NCI-H2029 (cell line): ENCODE measurements at places on chromosomes 16 and 17.

- DNase-seq: no peak
Measured at GRCh38 chr16:81837312-81837751, 58.2 kb downstream of the PLCG2 start.

DNA sequence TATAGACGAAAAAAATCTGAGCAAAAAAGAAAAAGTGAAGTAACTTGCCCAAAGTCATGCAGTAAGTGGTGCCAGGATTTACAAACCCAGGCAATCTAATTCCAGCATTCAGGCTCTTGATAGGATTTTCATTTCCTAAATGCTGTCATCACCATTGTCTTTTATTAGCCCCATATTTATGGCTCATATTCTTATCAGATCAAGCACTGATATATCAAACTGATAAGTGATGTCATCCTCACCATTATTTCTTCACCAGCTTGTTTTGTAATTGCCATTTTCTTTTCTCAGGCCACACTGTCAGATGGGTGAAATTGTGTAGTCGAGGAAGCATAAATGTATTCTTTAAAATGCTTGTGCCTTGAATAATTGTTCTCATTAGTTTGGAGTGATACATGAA, 1.3 kb downstream of the RAD51C start:
- DNase-seq: no peak

DNA sequence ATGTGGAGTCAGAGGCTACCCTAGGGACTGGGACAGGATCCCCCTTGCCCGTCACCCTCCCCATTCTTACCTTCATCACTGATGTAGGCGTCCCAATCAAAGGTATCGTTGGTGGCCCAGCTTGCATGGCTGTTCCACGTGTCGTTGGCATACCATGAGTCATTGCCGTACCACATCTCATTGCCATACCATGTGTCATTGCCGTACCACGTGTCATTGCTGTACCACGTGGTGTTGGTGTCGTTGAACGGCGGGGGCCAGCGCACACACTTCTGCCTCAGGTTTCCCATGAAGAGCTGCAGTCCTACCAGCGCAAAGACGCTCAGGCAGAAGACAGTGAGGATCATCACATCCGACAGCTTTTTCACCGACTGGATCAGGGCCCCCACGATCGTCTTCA, 4.8 kb downstream of the SCN4A start:
- DNase-seq: no peak

- DNase-seq: no peak
Measured at GRCh38 chr16:86812363-86812970, 234.1 kb downstream of the FOXL1 start.

GRCh38 chr16:87826798-87827587, 42.3 kb downstream of the SLC7A5 start:
- DNase-seq: no peak

GRCh38 chr16:17368446-17368845, 102.3 kb downstream of the XYLT1 start:
- DNase-seq: no peak

DNA sequence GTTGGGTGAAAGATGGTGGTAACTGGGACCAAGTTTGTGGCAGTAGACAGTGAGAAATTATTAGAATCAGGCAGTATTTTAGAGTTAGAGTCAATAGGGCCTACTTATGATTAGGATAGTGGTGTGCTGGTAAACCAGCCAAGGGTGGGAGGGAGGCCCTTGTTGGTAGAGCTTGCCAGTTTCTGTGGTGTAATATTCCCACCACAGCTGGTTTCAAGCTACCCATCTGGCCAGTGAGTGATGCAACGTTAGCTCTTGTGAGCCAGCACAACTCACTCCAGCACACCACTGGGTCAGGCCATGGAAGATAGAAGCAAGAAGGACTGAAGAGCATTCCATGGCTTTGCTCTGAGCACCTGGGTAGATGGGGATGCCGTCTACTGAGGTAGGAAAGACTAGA, 34.9 kb downstream of the GNAO1 start:
- no peak for DNase-seq

- DNase-seq: no peak
Measured at GRCh38 chr17:81434072-81434471, 38.8 kb downstream of the BAHCC1 start.

GRCh38 chr16:80996688-80997138, 10.0 kb downstream of the CMC2 start:
- DNase-seq: no peak

- DNase-seq: no peak
Measured at GRCh38 chr17:65434251-65434650, 127.2 kb downstream of the AXIN2 start.

- no peak for DNase-seq
Measured at GRCh38 chr17:76560877-76561221, 21.0 kb downstream of the PRCD start.

- no peak for DNase-seq
Measured at GRCh38 chr16:59042301-59042700, 308.2 kb upstream of the GOT2 start.

DNA sequence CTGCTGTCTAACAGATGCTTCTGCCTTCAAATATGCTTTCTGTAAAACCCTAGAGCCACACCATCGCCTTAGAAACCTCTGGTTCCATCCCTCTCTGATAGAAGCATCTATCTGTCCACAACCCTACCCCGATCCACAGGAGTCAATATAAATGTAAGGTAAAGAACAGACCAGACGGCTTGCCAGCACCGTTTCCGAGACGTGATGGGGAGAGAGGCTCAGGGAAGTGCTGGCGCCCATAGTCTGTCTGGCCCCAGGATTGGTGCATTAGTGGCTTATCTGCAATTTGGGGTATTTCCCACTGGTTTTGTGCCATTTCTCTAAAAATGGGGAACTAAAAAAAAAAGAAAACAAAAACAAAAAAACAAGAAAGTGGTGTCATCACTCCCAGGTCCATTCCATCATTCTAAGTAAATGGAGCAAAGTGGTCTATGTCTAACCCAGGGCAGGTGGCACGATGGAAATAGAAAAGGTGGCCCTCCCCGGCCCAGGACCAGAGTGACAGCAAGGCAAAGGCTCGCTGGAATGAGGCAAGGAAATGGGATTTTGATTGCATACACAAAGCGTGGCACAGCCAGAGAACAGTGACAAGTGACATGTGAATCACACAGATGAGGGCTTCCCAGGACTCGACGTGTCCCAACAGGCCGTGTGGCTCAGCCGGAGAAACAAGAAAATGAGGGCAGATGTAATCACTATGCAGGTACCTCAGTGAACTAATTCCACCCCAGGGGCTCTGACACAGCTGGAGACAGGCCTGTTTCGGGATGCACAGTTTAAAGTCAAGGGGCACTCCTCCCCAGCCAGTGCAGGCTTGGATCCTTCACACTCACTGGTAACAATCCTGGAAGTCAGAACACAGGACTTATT, 125.6 kb downstream of the GAS7 start:
- DNase-seq: no peak

- DNase-seq: no peak
Measured at GRCh38 chr17:71900621-71901229, 220.1 kb upstream of the SOX9 start.

DNA sequence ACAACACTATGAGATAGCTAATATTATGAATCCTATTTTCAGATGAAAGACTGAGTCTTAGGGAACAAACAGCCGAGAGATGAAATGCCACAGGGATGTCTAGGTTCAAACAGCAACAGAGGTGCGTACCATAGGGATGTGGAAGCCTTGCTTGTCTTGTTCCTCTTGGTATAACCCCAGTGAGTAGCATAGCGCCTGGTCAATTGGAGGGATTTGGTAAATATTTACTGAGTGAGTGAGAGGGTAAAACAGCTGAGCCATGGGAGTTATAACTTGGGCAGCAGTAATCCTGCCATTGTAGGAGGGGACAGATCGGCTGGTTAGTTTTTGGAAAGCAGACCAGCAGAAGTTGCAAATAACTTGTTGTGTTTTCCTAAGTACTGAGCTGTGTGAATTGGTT, 80.2 kb downstream of the WWOX start:
- no peak for DNase-seq

- no peak for DNase-seq
Measured at GRCh38 chr16:63337264-63337663, 1301.0 kb upstream of the CDH8 start.

DNA sequence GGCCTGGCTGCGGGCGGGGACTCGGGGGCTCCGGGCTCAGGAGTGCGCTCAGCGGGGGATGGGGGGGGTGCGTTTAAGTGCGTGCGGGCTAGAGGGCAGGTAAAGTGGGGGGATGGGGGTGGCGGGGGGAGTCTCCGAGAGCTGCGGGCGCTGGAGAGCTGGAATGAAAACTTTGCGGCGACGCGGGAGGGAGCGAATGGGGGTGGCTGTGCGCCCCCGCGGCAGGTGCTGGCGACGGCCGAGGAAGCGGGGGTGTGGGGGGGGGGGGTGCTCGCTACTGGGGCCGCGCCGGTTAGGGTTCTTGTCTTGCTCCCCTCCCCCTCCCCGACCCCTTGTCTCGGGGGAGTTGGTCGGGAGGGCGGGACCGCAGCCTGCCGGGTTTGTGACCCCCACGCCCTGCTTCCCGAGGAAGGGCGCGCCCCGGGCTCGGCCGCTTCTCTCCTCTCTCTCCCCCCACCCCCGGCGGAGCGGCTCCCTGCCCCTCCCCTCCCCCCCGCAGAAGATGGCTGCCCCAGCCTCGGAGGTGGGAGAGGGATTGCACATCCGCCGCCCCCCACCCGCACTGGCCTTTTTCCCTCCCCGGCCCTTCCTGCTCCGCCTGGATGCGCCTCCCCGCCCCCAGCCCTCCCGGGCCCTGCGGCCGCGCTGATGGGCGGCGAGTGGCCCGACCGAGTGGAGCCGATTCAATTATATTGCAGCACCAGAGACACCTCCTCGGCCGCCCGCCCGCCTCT, 649 bp downstream of the GSE1 start:
- peak; percentile 38 for DNase-seq

DNA sequence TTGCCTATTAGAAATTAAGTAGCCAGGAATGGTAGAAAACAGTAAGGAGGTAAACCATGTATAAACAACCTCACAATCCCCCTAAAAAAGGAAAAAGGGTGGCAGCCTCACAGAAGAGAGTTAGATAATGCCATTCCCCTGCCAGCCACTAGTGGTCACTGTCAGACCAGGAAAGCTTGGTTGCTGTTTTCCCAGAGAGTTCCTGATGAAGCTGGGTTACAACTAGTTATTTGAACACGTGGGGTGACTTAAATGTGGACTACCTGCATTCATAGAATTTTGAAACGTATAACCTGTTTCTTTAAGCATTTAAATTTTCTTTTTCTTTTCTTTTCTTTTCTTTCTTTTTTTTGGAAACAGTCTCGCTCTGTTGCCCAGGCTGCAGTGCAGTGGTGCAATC, 5.8 kb downstream of the GPRC5C start:
- no peak for DNase-seq
